ENCODE measurements at places on chromosomes 16 and 17.

GRCh38 chr17:13864521-13864920, 204.8 kb upstream of the COX10 start:
- peak; percentile 61 for DNase-seq

DNA sequence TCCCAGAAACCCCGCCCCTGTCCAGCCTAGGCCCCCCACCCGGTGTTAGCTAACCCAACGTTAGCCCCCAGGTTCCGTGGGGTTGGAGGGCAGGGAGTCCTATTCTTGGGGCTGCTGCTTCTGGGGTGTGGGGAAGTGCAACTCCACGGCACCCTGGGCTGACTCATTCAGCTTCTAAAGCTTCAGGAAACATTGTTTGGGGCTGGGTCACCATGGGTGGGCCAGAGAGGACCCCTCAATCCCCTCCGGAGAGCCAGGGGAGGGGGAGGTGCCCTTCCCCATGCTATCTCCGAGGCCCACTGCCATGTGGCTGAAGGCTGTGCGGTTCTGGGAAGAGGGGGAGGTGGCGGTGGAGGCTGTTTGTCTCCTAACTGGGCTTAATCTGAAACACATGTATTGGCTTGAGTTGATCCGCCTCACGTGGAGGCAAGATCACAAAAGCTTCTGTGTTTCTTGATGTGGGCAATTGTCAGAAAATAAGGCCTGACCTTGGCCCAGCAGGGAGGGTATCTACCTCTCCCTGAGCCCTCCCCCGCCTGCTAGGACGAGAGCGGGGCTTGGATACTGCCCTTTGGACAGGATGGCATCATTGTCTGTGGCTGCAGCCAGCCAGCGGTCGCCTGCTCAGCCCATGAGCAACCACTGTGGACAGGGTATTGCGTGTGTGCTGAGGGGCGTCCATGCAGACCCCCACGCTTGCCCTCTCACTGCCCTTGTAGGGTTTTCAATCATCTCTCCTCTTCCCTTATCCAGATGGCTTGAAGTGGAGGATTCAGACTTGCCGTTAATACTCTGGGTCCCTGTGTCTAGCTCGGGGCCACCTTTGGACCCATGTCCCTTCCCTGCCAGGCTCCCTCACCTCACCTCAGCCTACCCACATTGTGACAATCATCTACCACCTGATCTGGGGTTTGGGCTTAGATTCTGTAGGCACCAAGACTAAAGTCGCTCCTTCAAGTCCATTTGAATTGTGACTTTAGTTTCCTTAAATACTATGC, 1.3 kb downstream of the SERPINF1 start:
- peak; percentile 41 for DNase-seq

GRCh38 chr17:17022011-17022410, 20.2 kb upstream of the MPRIP start:
- DNase-seq, result no peak

- no peak for DNase-seq
Measured at GRCh38 chr17:2710803-2711607, 559 bp downstream of the CLUH start.

- DNase-seq, result no peak
Measured at GRCh38 chr16:55043499-55043898, 112.8 kb downstream of the IRX5 start.

DNA sequence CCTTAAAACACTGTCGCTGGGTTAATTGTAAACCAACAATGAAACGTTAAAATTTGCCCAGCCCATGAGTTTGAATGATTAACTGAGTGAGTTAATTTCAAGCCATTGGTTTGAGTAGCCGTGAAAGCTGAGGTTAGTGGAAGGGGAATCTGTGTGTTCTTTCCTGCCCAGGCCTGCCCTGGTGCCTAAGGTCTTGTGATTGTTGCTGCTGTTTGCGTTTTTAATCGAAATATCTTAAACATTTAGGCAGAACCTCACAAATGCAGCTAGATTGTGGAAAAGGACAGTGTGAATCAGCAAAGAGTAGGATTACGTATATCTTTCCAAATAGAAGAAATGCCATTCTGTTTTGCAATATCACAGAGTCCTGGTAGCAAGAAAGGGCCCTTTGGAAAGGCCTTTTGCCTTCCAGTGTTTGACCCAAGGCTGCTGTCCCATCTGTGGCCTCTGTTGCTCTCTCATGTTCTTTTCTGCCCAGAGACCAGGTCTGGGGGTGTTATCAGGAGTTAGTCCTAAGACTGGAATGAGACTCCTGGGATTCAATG, 113.8 kb downstream of the MSI2 start:
- DNase-seq, result peak; percentile 14

- DNase-seq, result no peak
Measured at GRCh38 chr16:74232806-74233465, 63.7 kb upstream of the PSMD7 start.

DNA sequence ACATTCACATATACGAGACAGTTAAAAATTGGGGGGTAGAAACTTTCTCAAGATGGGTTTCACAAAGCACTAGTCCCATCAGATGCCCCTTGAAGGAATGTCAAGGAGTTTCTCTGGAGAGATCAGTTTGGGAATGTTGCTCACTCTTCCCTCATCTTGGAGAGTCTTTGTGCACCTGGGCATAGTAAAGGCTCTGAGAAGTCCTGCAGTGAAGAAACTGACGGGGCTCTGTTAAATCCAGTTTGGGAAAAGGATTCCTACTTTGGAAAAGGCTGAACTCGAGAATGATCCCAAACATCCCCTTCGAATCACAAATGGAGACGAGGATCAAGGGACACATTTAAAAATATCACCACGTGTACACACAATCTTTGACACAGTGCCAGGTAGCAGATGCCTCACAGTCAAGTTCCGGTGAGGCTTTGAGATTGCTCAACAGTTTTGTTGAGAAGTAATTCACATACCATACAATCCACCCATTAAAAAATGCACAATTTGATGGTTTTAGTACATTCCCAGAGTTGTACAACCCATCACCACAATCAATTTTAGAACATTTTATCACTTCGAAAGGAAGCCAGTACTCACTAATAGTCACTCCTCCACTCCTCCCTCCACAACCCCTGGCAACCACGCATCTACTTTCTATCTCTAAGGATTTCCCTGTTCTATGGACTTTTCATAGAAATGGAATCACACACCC, 203.4 kb upstream of the FOXF1 start:
- DNase-seq, result peak; percentile 42

- DNase-seq, result no peak
Measured at GRCh38 chr17:1559047-1560043, 3.2 kb downstream of the PITPNA start.

- DNase-seq, result no peak
Measured at GRCh38 chr17:50824429-50824828, 11.0 kb upstream of the WFIKKN2 start.

DNA sequence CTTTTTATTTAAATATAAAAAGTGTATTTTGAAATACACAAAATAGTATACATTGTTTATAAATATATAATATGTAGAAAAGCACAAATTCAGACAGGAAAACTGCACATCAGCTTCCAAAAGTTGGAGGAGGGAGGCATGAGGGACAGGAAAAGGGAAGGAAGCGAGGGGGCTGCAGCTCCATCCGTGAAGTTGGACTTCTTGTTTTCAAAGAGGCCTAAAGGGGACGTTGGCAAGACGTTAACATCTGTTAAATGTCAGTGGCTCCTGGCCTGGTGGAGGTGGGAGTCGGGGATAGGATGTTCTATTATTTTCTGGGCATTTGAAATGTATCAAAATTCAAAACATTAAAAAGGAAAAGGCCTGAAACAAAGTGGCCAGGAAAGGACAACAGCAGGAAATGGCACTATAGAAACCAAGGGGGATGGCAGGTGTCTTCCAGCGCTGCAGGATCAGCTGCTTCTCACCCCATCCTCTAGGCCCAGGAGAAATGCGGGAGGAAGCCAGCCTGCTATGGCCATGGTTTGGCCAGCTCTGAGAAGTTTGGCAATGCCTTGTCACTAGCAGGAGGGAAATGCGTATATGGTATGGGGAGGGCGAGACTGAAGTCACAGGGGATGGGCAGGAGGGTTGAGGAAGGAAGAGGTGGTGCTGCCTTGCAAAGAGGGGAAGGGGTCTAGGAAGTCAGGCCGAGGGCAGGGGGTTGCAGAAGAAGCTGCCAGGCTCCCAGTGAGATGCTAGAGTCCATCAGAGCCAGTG, 6.4 kb downstream of the CMTM2 start:
- DNase-seq, result no peak

DNA sequence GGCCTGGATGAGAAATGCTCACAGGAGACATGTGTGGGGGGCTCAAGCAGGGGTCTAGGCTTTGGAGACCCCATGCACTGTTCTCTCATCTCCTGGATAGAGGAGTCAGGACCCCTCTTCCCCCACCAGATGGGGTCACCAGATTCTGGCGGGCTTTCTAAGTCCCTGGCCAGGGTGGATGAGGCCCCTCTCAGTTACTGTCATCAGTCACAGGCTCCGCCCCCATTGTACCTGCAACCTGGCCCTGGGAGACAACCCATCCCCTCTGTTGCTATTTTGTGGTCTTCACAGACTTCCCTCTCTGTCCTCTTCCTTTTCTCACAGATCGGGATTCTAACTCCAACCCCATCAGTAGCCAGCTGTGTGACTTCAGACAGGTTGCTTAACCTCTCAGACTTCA, 33.5 kb upstream of the NDRG4 start:
- DNase-seq, result no peak

- DNase-seq, result no peak
Measured at GRCh38 chr17:67439269-67439668, 62.2 kb downstream of the PITPNC1 start.

- no peak for DNase-seq
Measured at GRCh38 chr17:75688209-75688825, 21.2 kb downstream of the SAP30BP start.

- no peak for DNase-seq
Measured at GRCh38 chr17:63985387-63986140, 12.6 kb upstream of the PRR29 start.

DNA sequence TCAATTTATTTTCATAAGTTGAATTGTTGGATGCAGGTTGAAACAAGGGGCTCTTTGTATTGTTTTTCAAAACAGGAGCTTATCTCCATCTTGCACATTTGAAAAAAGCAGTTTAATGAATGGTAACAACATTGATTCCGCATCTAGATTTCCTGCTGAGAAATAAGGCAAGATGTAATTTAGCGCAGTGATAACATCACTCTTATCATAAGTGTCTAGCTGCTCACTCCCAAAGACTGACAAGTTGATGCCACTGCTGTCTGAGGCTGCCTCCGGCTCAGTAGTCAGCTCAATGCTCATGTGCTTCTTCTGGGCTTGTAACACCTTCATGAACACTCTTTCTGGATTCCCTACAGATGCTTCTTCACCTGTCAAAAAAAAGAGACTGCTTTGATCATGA, 92.4 kb downstream of the KPNA2 start:
- DNase-seq, result no peak

DNA sequence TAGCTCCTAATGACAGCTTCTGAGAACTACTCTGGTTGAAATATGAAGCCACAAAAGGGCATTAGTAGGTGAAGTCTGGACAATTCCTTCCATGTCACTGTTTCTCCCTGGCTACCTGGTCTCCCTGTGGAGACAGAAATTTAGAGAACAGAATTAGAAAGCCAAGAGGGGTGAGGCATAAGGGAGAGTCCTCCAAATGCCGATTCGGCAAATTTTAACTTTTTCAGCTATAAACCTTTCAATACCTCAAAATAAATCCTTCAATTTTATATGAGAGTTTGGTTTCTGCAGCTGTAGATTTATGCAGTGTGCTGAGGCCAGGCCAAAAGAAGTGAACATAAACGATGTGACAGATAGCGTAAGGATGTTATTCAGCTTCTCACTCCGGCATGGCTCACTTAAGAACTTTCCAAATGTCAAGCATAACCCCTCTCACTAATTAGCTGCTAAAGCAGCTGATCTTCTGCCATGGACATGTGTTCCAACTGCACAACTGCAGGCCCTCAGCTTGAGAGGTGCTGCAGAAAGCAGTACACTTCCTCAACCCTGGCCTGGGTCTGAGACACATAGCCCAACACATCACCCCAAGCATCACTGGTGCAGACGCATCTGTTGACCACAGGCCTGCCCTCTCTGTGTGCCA, 247.9 kb upstream of the SOX9 start:
- DNase-seq, result no peak

DNA sequence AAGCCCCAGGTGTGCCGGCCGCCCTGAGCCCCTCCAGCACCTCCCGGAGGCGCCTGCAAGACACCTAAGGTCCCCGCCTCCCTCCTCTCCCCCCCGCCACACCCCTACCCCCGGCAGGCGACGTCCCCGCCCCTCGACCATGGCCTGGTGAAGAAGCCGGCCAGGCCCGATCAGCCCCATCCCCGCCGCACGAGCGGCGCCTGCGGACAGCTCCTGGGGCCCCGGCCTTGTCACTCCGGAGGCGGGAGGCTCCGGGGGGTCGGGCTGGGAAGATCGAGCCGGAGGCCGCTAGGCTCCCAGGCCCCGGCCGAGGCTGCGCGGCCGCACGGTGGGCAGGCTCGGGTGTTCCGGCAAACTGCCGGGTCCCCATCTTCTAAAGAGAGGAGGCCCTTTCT, 405 bp upstream of the ACE start:
- DNase-seq, result no peak

DNA sequence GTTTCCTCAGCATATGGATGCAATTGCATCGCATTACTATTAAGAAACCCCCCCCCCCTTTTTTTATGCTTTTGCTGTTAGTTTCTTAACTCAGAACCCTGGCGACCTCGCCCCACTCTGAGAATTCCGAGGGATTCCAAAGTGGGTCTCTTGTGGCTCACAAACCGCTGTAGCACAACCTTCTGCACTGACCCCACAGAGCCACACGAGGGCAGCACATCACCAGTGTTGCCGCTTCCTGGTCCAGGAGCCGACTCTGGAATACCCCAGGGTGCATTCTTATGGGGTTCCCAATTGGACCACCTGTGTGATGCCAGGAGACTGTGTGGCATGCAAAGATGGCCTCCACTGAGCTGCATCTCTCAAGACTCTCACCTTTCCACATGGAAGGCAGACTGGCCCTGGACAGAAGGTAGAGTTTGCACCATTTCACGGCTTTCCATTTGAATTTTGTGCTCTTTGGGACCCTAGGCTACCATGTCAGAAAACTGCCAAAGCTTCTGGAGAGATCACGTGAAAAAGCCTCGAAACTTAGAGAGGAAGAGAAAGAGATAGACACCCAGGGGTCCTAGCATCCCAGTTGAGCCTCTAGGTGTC, 432.7 kb upstream of the ASIC2 start:
- no peak for DNase-seq

DNA sequence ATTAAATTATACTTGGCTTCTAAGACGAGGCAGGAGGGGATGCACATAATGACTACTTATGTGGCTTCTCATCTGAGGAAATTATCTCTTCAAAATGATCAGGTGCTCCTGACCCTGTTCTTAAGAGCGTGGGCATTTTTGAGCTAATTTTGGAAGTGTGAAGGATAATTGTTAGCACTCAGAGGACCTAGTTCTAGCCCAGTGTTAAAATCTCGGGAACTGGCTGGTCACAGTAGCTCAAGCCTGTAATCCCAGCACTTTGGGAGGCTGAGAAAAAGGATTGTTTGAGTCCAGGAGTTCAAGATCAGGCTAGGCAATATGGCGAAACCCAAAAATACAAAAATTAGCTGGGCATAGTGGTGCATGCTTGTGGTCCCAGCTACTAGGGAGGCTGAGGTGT, 103.0 kb upstream of the DHX40 start:
- no peak for DNase-seq

- DNase-seq, result no peak
Measured at GRCh38 chr16:2288726-2289125, 20.8 kb upstream of the RNPS1 start.

Measured in GM04503 (cell line).